Left renal cortex interstitium (tissue), 4 donors: ENCODE measurements at places on chromosomes 13 and 19. TPM values are rescaled to one million over a fixed set of nuclear protein-coding genes. Genes with fewer than 3 reads are reported as not detected.

MISP gene
- polyA plus RNA-seq: 10.1 TPM

DNA sequence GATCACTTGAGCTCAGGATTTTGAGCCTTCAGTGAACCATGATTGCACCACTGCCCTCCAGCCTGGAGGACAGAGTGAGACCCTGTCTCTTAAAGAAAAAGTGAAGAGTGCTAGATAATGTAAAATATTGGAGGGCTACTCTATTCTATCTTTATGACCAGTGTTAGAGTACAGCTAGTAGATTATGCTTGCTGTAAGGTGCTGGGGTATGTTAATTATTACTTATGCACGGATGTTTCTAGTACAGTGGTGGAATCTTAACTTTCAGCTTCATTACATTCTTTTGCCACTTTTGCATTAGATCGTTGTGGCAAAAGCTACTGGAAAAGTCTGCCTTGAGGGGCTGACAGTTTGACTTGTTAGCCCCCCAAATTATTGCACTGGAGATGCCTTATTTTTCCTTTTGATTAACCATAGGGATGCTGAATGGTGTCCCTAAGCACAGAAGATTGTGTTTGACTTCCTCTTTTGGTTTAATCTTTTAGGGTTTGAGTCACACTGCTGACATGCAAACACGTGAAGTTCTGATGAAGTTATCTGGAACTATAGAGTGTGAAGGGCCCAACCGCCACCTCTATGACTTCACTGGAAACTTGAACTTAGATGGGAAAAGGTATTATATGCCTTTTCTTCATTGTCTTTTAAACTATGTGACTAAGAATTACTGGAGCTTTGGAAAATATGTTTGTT, 169.8 kb downstream of the ATP8A2 start:
- no peak for DNase-seq

- DNase-seq: no peak
These were observed 17.0 kb downstream of the SUGT1 start for GRCh38 chr13:52669677-52670076.

DNA sequence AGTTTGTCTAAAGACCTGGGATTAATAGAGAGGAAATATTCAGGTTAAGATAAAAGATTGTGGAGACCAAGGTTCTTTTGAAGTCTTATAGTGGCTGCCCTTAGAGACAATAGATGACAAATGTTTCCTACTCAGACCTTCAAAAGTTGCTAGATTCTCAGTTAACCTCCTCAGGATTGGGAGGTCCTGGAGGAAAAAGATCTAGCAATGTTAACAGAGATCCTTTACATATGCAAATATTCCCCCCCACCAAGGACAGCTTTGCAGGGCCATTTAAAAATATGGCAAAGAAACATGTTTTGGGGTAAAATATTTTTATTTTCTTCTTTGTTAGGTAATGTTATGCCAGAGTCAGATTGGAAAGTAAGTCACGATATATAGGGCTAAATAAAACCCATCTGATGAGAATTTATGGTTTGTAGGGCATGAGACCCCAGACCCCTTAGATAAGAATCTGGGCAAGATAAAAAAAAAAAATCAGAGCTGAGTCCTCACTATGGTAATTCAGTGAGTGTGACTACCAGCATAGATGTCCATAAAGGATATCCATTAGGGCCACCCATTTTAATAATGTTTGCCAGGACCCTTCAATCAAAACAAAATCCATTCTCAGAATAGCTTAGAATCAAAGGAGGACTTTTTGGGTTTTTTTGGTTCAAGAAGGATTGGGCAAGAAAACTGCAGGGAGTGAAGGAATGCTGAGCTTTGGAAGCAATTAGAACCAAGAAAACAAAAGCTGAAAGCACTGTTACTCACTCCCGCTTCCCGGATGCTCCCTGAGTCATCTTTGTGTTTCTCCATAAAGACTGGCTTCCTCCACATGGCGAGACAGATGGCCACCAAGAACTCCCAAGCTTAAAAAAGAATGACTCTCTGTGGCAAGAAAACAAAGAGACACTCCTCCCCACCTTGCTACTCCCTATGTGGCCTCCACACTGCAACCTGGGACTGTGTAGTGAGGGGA, 28.2 kb downstream of the VSTM1 start:
- no peak for DNase-seq
